ENCODE measurements at places on chromosomes 13 and 19.
A peak's percentile ranks its signal among the peaks of the same experiment; 100 is the strongest.

- DNase-seq: no peak
Measured at GRCh38 chr13:21595546-21595822, 8.5 kb downstream of the MICU2 start.

DNA sequence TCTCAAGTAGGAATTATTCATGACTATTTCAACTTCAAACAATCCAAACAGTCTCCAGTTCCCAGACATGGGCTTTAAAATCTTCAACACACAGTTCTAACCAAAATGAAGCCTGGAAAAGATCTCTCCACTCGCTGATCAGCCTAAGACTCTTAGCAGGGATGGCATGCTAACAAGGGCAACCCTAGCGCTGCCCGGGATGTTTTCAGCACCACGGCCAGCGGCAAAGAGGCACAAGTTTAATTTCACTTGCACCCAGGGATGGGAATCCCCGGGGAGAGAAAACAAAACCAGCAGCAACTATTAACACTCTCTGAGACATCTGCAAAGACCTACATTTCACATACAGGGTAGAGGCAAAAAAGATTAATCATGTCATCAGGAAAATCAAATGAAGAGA is 43.0 kb downstream of the CACNA1A start:
- no peak for DNase-seq

- DNase-seq: no peak
Measured at GRCh38 chr19:49361438-49362047, 673 bp downstream of the TEAD2 start.

DNA sequence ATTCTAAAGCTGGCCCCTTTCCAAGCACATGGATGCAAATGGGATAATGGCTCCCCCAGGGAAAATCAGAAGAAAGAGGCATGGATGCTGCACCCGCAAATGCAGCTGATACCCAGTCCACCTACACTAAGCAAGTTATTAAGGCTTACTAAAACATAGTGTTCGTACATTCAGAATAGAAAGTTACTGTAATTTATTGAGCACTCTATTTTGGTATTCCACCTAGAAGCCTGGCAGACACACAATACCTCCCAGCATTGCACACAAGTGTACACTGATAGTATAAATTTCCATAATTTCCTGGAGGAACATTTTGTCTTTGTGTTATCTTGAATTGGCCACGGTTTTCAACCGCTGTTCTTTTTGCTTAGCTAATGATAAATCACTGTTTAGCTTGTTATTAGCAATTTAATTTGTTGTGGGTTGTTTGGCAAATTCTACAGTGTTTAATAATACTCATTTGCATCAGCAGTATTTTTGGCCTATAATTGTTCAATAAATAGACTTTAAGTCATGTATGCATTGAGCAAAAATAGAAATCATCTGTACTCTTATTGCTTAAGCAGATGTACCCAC is 94.5 kb upstream of the MRI1 start:
- no peak for DNase-seq

- peak; percentile 2 for DNase-seq
Measured at GRCh38 chr13:75635101-75635827, 866 bp upstream of the LMO7 start.

- no peak for DNase-seq
Measured at GRCh38 chr19:39154629-39155100, 29.1 kb downstream of the PAK4 start.

- DNase-seq: no peak
Measured at GRCh38 chr19:16830679-16831078, 1.5 kb downstream of the SIN3B start.

GRCh38 chr19:50565984-50566903 is 2.0 kb downstream of the LRRC4B start:
- no peak for DNase-seq

GRCh38 chr19:16940626-16941025 is 51.8 kb downstream of the F2RL3 start:
- DNase-seq: no peak

DNA sequence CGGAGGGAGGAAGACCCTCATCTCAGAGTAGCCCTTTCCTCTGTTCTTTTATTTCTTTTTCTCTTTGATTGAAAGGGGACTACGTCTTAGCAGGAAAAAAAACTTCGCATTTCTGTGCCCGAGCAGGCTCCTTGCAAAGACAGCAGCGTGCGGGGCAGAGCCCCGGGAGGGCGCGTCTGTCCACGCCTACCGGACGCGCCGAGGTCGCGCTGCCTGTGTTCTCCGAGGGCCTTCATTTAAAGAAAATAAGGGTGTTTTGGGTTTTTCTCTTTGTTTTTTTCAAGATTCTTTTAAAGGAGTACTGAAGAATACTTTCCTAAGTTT is 29.2 kb downstream of the CERS1 start:
- DNase-seq: no peak

GRCh38 chr19:56161534-56161933 is 14.3 kb upstream of the GALP start:
- no peak for DNase-seq

- no peak for DNase-seq
Measured at GRCh38 chr13:105247830-105248229, 1287.6 kb downstream of the EFNB2 start.

DNA sequence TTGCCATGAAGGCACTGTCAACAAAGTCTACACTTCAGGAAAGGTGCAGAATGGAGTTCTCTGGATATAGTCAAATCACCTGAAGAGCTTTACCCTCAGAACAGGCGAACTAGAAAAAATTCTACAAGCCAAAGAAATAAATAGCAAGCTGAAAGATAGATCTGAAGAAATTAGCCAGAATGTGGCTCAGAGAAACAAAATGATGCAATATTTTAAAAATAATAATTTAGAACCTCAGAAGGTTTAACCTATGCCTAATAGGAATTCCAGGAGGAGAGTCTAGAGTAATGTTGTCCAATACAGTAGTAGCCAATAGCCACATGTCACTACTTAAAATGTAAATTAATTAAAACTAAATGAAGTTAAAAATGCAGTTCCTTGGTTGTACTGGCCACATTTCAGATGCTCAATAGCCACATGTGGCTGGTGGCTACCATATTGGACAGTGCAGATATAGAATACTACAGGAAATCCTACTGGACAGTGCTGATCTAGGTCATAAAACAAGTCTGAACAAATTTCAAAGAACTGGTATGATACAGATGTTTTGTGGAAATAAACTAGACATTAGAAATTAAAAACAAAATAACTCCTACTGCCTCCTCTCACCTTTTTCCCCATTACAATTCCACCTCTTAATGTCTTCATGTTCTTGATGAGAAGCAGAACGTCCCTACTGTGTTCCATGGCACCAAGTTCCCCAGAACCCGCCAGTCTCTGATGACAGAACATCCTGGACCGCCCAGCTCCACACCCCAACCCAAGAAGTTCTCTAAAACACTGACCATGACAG is 679 bp upstream of the CDADC1 start:
- DNase-seq: peak; percentile 17
